MCF 10A (cell line): ENCODE measurements at places on chromosomes 12 and 14. TPM values are rescaled to one million over a fixed set of nuclear protein-coding genes. Genes with fewer than 3 reads are reported as not detected.

GNB3 gene
- total RNA-seq, result 0.47 TPM in 1 of 2 replicates, not detected in the other

GDF3 gene
- not detected in 2 replicates for total RNA-seq

CSRP2 gene
- 2.0 and 2.6 TPM in 2 replicates for total RNA-seq

CD27 gene
- total RNA-seq, result not detected in 2 replicates

ZNF10 gene
- 6.6 and 7.2 TPM in 2 replicates for total RNA-seq

ESRRB gene
- total RNA-seq, result 0.22 and 0.23 TPM in 2 replicates

TM7SF3 gene
- total RNA-seq, result 112 and 119 TPM in 2 replicates

FSCB gene
- not detected in 2 replicates for total RNA-seq

DCTN2 gene
- 149 and 188 TPM in 2 replicates for total RNA-seq

KRT77 gene
- total RNA-seq, result not detected in 2 replicates

TUNAR gene
- total RNA-seq, result not detected in 2 replicates

HOXC13 gene
- total RNA-seq, result 5.3 and 6.0 TPM in 2 replicates

SIRT4 gene
- 0.61 TPM in 1 of 2 replicates, not detected in the other for total RNA-seq

CD163L1 gene
- total RNA-seq, result 2.1 and 3.5 TPM in 2 replicates

PRB2 gene
- total RNA-seq, result not detected in 2 replicates

KERA gene
- total RNA-seq, result not detected in 2 replicates

CCDC175 gene
- total RNA-seq, result not detected in 2 replicates

WNT1 gene
- not detected in 2 replicates for total RNA-seq

SLC7A8 gene
- 1.5 and 2.4 TPM in 2 replicates for total RNA-seq

SERPINA5 gene
- total RNA-seq, result 0.35 TPM in 1 of 2 replicates, not detected in the other

RFC5 gene
- 10.1 and 13.9 TPM in 2 replicates for total RNA-seq

NPFF gene
- not detected in 2 replicates for total RNA-seq

TAOK3 gene
- total RNA-seq, result 24.8 and 28.6 TPM in 2 replicates

IL23A gene
- 0.61 and 1.7 TPM in 2 replicates for total RNA-seq

RNF212B gene
- not detected in 2 replicates for total RNA-seq

MAP1LC3B2 gene
- total RNA-seq, result 3.4 and 5.1 TPM in 2 replicates

ADAM21 gene
- 0.37 and 0.59 TPM in 2 replicates for total RNA-seq

CPSF6 gene
- 58.9 and 66.1 TPM in 2 replicates for total RNA-seq

KSR2 gene
- 0.02 TPM in 1 of 2 replicates, not detected in the other for total RNA-seq

ABCD4 gene
- total RNA-seq, result 26.6 and 30.8 TPM in 2 replicates

GYS2 gene
- total RNA-seq, result 0.29 and 0.47 TPM in 2 replicates

PDZRN4 gene
- total RNA-seq, result not detected in 2 replicates

VPS37B gene
- 33.8 and 37.6 TPM in 2 replicates for total RNA-seq

RTL1 gene
- total RNA-seq, result not detected in 2 replicates

APPL2 gene
- 32.5 and 35.5 TPM in 2 replicates for total RNA-seq

FAM90A1 gene
- not detected in 2 replicates for total RNA-seq

FRMD6 gene
- total RNA-seq, result 104 and 135 TPM in 2 replicates

PELI2 gene
- total RNA-seq, result 0.19 and 0.34 TPM in 2 replicates

ARHGEF40 gene
- 3.6 and 6.7 TPM in 2 replicates for total RNA-seq

SPIC gene
- total RNA-seq, result not detected in 2 replicates

BICDL1 gene
- total RNA-seq, result 18.4 and 20.7 TPM in 2 replicates

KLRK1 gene
- 0.54 and 2.3 TPM in 2 replicates for total RNA-seq

GCH1 gene
- 7.1 and 8.6 TPM in 2 replicates for total RNA-seq

KRT6C gene
- 0.19 and 0.44 TPM in 2 replicates for total RNA-seq

GRIP1 gene
- 8.2 and 8.8 TPM in 2 replicates for total RNA-seq
